ENCODE measurements at places on chromosomes 4 and X.

- no peak for DNase-seq
These were observed 20.3 kb upstream of the SMPX start for GRCh38 chrX:21778236-21778635.

GRCh38 chr4:177297785-177298391, 11.8 kb upstream of the NEIL3 start:
- DNase-seq = no peak

- no peak for DNase-seq
These were observed 119.0 kb upstream of the MID1 start for GRCh38 chrX:10739426-10739825.

DNA sequence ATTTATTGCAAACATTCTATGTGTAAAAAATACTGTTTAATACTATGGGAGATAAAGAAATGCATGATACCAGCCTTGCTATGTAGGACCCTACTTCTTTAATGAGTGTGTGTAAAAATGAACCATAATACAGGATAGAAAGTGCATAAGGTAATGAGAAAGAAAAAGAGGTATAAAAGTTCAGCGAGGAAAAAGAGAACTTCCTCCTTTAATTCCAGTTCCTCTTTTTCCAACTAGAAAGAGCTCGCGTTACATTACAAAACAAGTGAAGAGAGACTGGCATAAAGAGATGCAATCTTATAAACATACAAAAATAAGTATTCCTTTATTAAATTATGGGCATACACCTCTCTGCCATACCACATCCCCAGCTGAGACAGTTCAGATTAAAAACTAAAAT, 77.4 kb downstream of the ANKRD17 start:
- DNase-seq = no peak

DNA sequence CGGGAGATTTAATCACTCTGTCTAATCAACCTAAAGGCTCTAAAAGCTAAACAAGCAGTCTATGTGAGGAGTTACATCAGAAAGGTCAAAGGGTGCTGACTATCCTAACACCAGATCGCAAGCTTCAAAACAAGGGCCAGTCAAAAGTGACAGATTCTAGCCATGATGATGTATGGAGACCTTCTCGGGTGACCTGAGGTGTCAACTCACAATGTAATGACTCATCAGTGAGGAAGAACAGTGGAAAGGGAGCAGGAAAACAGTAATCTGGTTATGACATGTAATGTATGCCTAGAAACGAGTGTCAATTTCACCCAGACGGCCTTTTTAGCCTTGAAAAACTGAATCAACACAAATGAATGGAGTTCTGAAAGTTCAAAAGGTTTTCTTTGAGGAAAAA, 375.3 kb downstream of the IDS start:
- DNase-seq = no peak
